Stimulated activated CD4-positive, alpha-beta T cell treated with anti-CD3 and anti-CD28 coated beads, Interleukin-12 subunit alpha, Interleukin-12 subunit beta, amount 100 ng/mL, for 24 hours (primary cell): ENCODE measurements at places on chromosomes 13 and 19.

DNA sequence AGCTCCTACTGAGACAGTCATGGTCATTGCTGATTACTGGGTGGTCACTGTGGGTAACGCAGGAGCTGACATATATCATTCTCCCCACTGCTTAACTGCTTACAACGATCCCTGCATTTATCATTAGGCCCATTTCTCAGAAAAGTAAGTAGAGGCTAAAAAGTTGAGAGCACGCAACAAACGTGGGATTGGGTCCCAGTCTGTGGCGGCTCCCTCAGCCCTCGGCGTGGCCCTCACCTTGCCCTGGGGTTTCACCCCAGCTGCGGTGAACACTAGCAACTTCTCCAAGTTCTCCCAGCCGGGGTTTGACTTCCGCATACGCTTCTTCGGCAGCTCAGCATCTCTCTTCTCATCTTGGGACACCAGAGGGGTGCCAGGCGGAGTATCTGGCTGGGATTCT, 2.5 kb downstream of the PNKP start:
- DNase-seq, result no peak

DNA sequence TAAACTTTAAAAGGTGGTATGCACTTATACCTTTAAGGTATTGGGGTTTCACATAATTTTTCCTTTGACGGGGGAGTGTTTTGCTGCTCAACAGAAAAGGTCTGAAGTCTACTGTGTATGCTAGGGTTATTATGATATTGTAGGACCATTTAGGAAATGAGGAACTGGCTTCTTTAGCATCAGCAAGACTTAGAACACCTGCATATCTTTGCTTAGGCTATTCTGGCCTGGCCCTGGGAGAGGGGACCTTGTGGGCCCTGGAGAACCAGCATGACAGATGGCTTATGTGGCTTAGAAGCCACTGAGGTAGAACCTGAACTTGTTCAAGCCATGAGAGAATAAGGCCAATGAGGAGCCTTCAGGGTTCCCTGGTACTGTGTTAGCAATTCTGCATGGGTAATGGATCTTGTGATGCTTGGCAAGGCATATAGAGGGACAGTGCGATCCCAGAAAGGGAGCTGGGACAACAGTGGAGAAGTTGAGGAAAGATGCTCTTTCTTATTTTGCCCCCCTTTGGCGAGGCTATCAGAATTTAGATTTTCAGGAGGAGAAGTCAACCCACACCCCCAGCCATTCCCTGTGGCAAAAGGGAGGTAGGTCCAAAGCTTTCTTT, 4.3 kb downstream of the RGCC start:
- DNase-seq, result no peak

- DNase-seq, result no peak
Observed at GRCh38 chr13:43077906-43078305, 54.5 kb downstream of the DNAJC15 start.

DNA sequence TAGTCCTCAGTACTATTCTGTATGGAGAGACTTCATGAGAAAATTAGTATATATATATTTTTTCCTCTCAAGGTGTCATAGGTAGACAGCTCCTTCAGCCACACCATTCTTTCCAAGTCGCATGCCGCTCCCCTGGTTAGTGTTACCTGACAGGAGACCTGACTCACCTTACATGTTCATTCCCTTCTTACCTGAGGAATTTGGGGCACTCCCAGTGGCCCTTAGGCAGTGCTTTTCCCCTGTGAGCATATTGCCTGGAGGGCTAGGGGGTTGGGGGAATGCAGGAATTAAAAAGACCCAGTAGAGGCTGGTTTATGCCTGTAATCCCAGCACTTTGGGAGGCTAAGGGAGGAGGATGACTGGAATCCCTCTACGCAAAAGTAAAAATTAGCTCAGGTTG, 9.0 kb upstream of the ACTN4 start:
- DNase-seq, result no peak

- no peak for DNase-seq
Observed at GRCh38 chr13:66329988-66330451, 900.1 kb downstream of the PCDH9 start.

- DNase-seq, result no peak
Observed at GRCh38 chr19:19491321-19492025, 23.9 kb downstream of the TSSK6 start.

- DNase-seq, result no peak
Observed at GRCh38 chr19:11064831-11065303, 24.4 kb upstream of the LDLR start.

GRCh38 chr19:45768655-45768983, 433 bp downstream of the SIX5 start:
- DNase-seq, result peak; percentile 28

DNA sequence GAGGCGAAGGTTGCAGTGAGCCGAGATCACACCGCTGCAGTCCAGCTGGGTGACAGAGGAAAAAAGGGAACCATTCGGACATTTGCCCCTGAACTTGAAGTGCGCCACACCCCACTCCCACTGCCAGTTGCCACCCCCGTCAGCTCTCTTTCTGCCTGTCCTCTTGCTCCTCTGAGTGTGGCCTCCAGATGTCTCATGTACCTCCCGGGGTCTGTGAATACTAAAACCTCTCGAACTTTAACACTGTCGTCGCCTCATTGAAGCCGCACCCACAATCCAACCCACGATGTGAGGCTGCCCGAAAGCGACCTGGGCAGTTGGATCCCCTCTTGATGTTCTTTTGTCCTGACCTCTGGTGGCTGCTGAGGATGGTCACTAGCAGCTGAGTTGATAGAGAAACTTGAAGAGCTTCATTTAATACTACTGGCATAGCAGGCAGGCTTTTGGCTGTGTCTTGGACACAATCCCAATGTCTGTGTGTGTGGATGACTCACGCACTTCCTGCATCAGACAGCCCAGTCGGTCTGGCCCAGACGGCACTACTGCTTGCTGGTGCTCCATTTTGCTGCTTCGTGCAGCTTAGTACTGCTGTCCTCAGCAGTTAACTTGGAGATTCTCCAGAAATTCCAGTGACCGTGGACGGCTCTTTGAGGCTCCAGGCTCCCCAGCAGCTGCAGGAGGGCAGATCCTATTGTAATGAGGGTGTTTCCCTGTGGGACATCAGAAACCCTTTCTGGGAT, 4.2 kb downstream of the FPR3 start:
- DNase-seq, result no peak

GRCh38 chr19:14114854-14115253, 2.7 kb downstream of the PRKACA start:
- no peak for DNase-seq

DNA sequence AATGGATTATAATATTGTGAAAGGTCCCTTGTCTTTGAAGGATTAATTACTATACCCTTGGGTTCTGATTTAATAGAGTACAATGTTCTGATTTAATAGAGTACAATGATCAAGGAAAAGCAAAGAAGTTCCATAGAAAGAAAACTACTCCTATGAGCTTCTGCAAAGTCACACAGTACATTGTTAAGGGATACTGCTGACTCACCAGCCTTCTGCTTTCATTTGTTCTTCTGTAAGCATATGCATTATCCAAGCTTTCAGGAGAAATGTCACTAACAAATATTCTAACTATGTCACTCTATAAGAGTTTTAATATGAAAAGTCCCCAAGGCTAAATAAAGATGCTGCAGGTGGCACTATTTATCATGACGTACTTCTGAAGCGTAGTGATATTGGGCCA, 396.7 kb downstream of the RFC3 start:
- DNase-seq, result no peak

- no peak for DNase-seq
Observed at GRCh38 chr13:42808341-42808940, 27.1 kb downstream of the FAM216B start.

DNA sequence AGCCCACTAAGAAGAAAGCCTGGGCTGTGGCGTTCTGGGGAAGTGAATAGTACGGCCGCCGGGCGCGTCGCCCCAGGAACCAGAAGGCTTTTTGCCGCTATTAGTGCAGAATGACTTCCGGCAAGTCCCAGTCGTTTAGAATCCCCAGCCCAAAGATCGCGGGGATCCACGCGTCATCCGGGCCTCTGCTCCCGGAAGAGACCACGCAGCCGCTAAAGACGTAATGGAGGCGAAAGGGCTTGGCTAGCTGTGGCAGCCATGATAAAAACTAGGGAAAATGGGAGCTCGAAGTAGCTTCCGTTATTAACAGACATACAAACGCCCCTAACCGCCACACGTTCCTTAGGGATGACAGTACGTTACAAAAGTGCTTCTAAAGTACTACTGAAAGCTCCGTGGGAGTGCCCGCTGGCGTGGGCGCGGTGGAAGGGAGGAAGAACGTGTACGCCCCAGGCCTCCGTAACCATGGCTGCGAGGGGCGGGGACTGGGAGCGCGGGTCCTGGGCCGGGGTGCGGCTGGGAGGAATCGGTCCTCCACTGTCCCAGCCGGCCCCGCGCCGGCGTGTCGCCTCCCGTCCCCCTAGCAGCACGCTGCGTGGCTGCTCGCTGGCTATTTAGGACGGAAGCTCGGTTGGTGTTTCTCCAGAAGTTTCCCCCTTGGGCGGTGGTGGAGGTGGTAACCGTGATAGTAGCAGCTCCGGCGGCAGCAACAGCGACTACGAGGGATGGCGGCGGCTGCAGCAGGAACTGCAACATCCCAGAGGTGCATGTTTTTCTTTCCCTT, at the start of gene SUGT1:
Gene SUGT1 (plus strand): TSS at position 641 of the 784 bp plus-strand sequence. CDS start 85 bp downstream, at position 726.
- DNase-seq, result peak; percentile 92

DNA sequence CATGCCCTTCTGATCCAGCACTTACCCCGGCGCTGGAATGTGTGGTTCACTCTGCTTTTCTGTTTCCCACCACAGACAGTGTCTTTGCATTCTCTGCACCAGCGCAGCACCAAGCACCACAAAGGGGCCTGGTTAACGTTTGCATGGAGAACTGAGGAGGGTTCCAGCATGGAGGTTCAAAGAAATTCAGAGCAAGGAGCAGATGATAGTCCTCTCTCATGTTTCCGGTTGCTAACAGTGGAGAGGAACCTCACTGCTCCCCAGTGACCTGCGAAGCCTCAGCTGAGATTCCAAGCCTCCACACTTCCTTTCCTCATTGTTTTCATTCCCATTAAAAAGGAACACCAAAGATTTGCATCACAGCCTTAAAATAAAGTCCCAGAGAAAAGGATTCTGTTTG, 99.7 kb downstream of the STARD13 start:
- DNase-seq, result no peak

GRCh38 chr19:5803752-5804515, 933 bp upstream of the NRTN start:
- DNase-seq, result peak; percentile 84

- no peak for DNase-seq
Observed at GRCh38 chr13:98576200-98576945, 534 bp downstream of the STK24 start.

DNA sequence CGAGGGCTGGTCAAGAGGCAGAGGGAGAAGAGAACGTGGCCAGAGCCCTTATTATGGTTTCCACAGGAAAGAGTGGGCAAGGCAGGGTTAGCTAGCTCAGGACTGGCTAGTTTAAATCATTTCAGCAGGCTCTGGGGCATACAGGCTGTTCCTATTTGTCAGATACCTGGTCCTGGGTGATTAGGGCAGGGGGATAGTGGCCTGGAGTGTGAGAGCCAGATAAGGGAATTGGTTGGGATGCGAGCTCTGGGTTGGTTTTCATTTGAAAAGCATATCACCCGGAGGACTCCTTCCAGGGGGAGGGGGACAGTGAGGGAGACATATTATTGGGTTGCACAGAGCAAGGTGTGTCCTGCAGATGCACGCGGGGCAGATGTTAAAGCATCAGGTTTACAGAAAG, 75.3 kb upstream of the CLDN10 start:
- no peak for DNase-seq

GRCh38 chr13:98039964-98040363, 86.5 kb downstream of the IPO5 start:
- DNase-seq, result no peak

DNA sequence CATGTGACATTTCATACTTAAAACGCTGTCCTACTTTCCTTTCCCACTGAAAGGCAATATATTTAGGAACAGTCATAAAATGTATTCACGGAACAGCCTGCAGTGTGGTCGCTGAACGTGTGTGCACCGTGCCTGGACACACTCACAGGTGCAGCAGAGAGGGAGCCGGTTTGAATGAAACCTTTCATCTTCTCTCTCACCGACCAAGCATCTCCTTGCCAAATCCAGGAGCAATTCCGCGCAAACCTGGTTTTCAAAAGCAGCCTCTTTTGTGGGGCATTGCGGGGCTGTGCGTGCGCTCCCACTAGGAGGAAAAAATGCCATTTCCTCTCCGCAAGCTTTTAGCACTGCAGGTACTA, 1.0 kb downstream of the DCLK1 start:
- DNase-seq, result no peak

DNA sequence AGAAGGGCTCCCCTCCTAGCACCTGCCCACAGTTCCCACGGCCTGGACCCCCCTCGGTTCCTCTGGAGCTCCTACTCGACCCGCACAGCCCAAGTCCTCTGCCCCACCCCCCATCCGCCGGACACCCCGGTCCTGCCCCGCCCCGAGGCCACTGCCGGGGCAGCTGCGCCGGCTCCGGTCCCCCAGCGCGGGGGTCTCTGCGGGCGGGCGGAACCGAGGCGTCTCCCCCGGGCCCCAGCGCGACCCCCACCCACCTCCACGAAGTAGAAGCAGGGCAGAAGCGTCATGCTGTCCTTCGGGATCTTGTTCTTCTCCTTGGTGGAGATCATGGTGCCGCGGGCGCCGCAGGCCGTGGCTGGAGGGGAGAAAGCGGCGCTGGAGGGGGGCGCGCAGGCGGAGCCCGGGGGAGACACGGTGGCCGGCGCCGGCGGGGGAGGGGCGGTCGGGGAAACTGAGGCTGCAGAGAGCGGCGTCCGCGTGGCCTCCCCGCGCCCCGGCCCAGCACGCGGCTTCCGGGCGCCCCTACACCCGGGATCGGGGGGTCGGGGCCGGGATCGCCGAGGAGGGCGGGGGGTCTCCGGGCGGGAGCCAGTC, 427 bp downstream of the PLPPR3 start:
- DNase-seq, result no peak

GRCh38 chr13:37365496-37365895, 233.1 kb downstream of the POSTN start:
- DNase-seq, result no peak

DNA sequence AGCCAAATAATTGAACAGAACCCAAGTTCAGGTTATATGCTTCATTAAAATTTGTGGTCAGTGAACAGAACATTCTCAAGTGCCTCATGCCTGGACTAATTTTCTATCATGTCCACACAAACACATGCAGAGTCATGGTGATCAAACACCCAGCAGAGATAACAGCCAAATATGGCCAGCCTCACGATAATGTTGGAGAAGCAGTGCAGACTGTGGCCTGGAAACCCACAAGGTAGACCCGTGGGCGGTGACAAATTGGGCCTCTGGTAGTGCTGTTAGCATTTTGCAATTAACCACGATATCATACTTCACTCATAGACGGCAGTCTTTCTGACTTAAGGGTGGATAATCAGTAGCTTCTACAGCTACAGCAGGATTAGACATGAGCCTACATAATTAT, 35.0 kb upstream of the VWA8 start:
- DNase-seq, result no peak

GRCh38 chr13:41107584-41108014, 25.0 kb downstream of the KBTBD6 start:
- no peak for DNase-seq

GRCh38 chr19:57465680-57466381, 8.9 kb upstream of the VN1R1 start:
- DNase-seq, result no peak

- DNase-seq, result no peak
Observed at GRCh38 chr13:21075379-21076249, 14.2 kb upstream of the LATS2 start.
